ENCODE measurements at places on chromosomes 11 and 22.

DNA sequence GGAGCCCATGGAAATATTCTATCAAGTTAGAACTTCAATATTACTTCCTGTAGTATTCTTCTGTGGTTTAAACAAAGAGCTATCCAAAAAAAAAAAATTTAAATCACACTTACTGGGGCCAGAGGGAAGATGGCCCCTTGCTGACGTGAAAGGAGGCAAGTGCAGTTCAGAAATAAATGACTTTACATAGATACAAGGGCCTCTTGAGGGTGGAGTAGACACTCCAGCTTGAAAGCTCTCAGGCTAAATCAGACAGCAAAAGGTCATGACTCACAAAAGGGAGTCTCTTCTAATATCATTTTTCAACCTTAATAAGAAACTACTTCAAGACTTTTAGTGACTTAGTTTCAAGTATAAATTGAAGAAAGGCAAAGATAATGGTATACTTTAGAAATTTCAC is 1160.3 kb downstream of the FAM181B start:
- DNase-seq = no peak

DNA sequence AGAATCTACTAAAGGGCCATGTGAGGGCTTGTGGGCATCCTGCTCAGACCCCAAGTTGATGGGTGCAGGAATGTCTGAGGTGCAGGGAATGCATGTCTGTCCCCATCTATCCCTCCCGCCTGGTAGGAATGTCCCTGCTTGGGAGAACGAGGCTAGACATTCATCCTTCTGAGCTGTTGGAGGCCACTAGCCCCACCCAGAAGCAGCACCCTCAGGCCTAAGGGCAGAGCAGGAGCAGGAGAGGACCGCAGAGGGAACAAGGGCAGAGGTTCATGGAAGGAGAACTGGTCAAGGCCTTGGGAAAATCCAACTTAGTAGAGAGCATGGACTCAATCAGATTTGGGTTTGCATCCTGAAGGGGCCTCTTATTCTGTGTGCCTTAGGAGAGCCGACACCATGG is 22.1 kb upstream of the LMO1 start:
- no peak for DNase-seq

DNA sequence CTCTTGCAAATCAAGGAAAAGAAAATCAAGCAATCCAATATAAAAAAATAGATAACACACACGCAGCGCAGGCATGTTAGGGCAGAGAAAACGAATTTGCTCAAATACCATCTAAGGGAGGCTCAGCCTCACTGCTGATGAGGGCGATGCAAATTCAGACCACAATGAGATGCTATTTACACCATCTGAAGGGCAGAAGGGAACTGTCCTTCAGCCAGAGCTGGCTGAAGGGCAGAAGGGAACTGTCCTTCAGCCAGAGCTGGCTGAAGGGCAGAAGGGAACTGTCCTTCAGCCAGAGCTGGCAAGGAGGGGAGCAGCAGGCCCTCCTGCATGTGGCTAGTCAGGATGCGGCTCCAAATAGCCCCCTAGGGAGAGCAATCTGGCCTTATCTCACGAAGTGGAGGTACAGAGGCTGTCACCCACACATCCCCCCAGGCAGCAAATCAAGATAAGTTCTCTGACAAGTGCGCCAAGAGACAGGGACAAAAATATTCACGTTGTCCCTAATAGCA is 7.6 kb upstream of the SLC39A13 start:
- no peak for DNase-seq

DNA sequence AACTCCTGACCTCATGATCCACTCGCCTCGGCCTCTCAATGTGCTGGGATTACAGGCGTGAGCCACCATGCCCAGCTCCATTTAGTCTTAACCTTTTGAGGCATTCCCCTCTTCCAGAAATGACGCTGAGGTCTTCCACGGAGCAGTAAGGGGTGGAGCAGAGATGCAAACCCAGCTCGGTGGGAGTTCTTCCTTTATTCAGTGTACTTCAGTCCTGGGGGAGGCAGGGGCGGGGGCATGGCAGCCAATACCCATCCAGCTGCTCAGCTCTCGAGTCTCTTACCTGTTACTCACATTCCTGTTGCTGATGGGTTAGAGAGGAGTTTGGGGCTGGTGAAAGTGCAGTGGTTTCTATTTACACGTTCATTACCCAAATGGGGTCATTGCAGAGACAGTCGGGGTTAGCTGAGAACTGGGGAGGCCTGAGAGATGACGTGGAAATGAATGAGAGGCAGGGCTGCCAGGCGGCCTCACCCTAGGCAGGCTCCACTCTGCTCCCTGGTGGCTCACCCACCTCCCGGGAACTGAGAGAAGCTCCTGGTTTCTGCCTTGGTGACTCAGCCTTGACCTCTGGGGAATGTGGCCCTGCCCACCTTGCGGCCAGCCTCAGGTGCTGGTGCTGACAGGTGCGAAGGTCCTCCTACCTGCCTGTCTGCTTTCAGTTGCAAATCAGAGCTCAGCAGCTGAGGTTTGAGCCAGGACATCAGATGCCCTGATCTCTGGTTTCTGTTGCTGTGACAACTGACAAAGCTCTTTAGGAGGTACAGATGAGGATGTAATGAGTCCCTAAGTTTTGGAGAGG is 13.4 kb upstream of the ST14 start:
- DNase-seq = no peak

GRCh38 chr11:91932151-91932821 is 292.3 kb upstream of the FAT3 start:
- no peak for DNase-seq

DNA sequence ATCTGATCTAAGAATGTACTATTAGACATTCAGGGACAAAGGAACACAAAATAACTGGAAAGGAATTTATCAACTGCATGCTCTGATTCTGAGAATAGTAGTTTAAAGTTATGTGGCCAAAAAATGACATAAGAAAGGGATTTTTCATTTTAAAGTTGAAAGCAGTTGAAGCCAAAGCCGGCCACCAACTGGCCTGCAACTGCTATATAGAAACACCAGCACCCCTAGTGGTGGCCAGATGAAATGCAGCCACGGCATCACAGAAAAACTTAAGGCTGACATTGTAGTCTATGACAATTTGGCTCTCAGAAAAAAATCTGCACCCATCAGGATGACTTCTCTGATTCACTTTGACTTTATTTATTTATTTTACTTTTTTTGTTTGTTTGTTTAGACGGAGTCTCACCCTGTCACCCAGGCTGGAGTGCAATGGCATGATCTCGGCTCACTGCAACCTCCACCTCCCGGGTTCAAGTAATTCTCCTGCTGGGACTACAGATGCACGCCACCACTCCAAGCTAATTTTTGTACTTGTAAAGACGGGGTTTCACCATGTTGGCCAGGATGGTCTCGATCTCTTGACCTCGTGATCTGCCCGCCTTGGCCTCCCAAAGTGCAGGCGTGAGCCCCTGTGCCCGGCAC is 59.2 kb downstream of the SLC35F2 start:
- DNase-seq = peak; percentile 16

DNA sequence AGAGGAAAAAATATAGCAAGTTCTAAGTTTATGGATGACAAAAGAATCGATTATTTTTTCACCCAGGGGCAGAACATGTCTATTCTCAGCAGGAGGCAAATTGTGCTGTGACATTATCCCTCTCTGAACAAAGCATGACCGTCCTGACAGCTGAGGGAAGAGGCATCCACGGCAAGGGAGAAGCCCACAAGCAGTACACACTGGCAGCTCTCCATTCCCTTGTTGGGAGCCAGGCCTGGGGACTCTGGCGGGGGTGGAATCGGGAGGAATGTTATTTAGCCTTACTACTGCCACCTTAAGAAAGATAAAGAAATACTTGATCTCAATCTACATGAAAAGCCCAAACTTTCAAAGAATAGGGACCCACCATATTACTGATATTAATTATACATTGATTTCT is 3.4 kb downstream of the KIRREL3 start:
- DNase-seq = no peak

- DNase-seq = no peak
These were observed 238.0 kb upstream of the NARS2 start for GRCh38 chr11:78812513-78813293.

DNA sequence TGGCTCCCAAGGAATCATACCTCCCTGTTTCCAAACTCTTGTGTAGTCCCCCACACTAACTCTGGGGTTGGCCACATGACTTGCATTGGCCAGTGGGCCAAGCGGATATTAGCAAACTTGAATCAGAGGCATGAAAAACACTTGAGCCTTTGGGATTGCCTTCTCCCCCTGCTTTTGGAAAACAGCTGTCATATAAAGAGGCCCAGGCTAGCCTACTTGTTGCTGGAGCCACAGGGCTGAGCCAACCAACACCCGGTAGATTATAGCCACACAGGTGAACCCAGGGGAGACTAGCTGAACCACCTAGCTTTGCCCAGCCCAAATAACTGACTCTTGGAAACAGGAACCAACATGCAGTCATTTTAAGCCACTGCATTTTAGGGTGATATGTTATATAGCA is 354.8 kb downstream of the TENM4 start:
- no peak for DNase-seq

DNA sequence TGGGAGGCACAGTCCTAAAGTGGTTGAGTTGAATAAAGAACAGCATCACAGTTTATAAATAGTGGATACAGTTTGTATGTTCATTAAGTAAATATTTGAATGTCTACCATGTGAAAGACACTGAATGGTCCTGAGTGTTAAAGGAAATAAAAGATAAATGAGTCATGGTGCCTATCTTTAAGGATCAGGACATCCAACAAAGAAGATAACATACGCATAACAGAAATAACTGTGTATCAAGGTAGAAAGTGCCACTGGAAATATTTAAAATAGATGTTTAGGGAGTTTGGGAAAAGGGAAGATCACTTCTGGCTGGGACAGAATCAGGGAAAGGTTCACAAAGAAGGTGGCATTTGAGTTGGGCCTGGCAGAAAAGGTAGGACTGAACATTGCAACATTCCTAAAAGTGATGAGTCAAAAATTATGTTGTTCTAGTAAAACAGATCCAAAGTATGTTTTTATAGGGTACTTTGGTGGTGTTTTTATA is 41.5 kb downstream of the CSTPP1 start:
- no peak for DNase-seq

DNA sequence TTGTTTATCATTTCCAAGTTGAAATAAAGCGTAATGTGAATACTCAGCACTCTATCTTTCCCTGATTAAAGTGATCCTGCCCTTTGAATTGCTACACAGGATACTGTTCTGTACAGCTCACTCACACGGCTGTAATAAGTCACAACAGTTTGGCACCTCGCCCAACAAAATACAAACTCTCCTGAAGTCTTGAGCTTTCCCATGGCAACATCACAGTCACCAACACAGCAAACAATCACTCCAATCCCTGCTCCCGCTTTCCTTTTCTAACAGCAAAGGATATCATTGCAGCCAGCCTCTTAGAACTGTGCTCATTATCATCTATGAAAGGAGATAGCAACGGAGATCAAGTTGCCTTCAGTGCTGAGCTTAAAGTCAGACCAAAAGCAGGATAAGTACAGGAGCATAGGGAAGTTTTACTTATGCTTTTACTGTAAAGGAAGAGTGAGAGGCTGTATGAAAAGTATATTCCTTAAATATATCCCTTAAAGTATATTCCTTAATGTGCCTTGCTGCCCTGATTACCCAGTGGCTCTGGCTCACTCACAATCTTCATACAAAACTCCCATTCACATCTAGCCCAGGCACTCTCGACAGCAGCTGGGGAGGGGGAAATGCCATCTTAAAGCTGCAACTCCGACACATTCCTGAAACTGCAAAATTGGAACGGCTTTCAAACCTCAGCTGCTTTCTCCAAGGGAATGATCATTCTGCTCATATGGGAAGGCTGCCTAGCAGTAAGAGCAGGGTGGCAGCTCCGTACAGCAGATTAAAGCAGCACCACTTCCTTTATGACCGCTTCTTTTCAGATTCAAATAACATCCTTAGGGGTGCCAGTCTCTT is 35.8 kb downstream of the MAML2 start:
- no peak for DNase-seq

DNA sequence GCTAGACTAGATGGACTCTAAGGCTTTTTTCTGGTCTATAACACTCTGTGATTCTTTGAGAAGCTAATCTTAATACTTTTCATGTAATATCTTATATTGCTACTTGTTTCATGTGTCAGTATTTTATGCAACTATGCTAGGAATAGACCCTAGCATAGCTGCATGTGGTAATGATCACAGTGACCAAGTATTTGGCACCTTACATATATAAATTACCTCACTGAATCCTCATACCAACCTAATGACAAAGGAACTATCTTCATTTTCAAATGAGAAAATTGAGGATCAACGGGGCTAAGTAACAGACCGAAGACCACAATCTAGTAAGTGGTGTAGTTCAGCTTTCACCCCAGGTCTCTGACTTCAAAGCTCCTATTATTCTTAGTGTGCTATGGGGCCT is 327.3 kb upstream of the PITPNB start:
- no peak for DNase-seq

DNA sequence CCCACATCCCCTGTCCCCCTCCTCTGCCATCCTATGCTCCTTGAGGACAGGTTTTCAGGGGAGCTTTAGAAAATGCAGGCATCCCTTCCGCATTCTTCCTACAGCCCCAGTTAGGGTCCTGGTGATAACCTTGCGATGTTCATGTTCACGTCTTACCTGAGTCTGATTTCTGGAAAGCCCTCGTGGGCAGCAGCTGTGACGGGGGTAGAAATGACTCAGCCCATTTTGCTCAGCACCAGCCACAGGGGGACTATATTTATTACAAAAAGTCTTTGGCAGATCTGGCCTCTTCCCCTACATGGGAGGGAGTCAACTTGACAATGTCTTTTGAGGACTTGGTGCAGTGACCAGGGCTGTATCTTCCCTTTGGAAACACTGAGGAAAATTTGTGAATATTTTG is 12.3 kb downstream of the PKNOX2 start:
- no peak for DNase-seq

DNA sequence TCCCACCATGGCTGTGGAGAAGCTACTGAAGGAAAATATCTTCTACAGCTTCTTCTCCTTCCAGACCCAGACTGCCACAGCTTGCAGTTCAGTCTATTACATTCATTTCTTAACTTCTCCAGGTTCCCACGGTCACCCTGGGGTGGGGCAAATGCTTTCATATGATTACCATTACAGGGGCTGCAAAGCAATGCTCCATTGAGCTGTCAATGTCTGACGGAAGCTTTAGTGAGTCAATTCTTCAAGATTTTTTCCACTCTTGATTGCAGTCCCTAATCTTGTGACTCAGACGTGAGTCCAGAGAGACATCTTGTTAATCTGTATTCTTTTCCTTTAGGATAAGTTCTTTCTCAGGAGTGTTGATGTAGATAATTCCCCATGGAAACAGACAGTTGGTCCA is 233.4 kb upstream of the DDI1 start:
- no peak for DNase-seq

- DNase-seq = no peak
These were observed 39.1 kb downstream of the PITPNB start for GRCh38 chr22:27879923-27880322.

GRCh38 chr11:82927264-82927880 is 25.8 kb downstream of the DDIAS start:
- DNase-seq = no peak

- no peak for DNase-seq
These were observed 34.5 kb upstream of the OLFML1 start for GRCh38 chr11:7450836-7451235.

GRCh38 chr11:111213256-111213655 is 32.3 kb upstream of the POU2AF2 start:
- no peak for DNase-seq

Data from activated CD4-positive, alpha-beta T cell treated with anti-CD3 and anti-CD28 coated beads, Interleukin-2, amount 50 U/mL, for 24 hours (primary cell).